ENCODE measurements at places on chromosomes 16 and 17. TPM values are rescaled to one million over a fixed set of nuclear protein-coding genes. Genes with fewer than 3 reads are reported as not detected.

Gene CACNA1G
- not detected for polyA plus RNA-seq

Gene TBC1D3G
- polyA plus RNA-seq: not detected

Gene KATNIP
- 5.7 TPM for polyA plus RNA-seq

Gene NXN
- polyA plus RNA-seq: not detected

Gene OR1E2
- not detected for polyA plus RNA-seq

Gene SCNN1G
- polyA plus RNA-seq: not detected

Gene KRT27
- polyA plus RNA-seq: not detected

Gene PRSS22
- polyA plus RNA-seq: not detected
